Activated CD4-positive, alpha-beta memory T cell treated with anti-CD3 and anti-CD28 coated beads, Interleukin-2, amount 10 ng/mL, durations not matched to agents 7 days and 5 days (primary cell): ENCODE measurements at places on chromosomes 2 and 18. TPM values are rescaled to one million over a fixed set of nuclear protein-coding genes. Genes with fewer than 3 reads are reported as not detected.

GRCh38 chr2:134146161-134146560, 107.7 kb upstream of the MGAT5 start:
- no peak for DNase-seq

- no peak for DNase-seq
Observed at GRCh38 chr18:59469463-59470180, 110.6 kb upstream of the LMAN1 start.

DNA sequence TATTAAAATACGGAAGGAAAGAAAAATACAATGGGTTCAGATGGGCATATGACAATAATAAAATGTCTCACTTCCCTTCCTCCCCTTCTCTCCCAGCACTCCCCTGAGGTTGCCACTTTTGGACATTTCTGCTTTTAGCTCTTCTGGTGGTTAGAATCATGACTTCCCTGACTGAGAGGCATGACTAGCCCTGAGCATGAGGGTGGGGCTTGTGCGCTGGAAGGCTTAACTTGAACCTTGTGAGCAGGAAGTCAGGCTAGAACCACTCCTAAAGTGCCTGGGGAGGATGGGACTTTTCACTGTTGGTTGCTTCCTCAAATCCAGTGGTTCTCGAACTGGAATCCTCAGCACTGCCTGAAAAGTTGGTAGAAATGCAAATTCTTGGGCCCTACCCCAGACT, 19.7 kb upstream of the ARHGAP25 start:
- peak; percentile 74 for DNase-seq

- no peak for DNase-seq
Observed at GRCh38 chr2:159130302-159130701, 156.2 kb downstream of the WDSUB1 start.

DNA sequence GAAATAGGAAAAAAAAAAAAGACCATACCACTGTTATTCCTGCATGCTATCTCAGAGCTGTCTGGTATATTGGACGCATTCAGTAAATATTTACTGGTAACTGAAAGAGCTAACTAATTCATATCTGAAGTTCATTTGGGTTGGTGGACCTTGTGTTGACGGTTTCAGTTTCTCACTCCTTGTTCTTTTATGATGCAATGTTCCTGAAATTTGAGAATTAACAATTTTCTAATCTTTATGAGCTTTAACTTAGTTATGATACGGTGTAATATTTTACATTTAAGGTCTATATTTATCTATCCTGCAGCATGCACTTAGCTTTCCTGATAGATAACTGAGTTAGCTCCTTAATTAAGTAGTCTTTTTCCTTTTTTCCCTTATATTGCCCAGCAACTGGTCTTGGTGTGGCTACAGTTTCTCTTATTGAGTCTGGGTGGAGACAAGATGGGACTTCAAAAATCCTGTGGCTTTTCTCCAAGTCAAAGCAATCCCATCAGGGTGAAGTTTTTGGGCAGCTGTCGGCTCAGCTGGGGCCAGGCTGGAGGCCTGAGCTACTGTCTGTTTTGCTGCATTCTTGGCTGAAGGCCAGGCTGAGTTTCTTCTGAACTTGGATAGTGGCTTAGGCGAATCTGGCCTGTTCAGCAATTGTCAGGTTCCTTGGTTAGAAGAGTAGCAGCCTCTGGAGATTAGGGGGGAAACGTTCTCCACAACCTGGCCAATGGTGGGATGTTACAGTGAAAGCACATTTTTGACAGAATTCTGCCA, 78.4 kb upstream of the MEX3C start:
- no peak for DNase-seq

DNA sequence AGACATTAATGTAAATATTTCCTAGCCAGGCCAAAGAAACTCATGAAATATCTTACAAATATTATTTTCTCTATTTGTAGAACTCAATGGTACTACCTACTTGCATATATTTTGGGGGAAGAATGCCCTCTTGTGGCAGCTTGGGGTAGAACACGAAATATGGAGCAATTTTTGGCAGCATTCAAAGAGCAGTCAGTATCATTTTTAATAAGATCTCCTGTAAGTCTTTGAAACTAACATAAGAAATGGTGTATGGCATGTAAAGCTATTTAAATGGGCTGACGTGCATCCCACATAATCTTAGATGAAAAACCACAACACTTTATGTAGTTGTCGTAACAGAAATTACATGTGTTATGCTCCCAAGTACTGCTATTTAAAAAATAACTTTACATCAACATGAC, 62.3 kb upstream of the CCDC195 start:
- DNase-seq = peak; percentile 65

DNA sequence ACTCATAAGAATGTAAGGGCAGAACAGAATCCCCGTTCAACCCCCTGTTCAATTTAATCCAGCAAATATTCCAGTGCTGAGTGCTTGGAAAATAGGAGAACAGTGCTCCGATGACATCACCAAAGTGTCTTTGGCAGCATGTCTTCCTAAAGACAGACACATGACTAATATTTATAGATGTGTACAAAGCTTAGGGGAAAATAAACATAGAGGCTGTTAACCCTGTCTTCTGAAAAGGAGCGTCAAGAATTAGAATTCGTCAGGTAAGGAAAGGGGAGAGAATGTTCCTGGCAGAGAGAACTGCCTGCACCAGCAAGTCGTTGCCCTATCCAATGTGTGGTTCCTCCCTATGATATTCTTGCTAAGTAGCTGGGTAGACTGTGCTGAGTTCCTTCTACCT, 72.7 kb downstream of the PLB1 start:
- DNase-seq = no peak

- DNase-seq = no peak
Observed at GRCh38 chr2:161164161-161164560, 3.9 kb downstream of the TANK start.

GRCh38 chr2:58182527-58182926, 58.6 kb downstream of the FANCL start:
- DNase-seq = no peak

- DNase-seq = no peak
Observed at GRCh38 chr2:189260361-189260814, 80.8 kb upstream of the COL5A2 start.

DNA sequence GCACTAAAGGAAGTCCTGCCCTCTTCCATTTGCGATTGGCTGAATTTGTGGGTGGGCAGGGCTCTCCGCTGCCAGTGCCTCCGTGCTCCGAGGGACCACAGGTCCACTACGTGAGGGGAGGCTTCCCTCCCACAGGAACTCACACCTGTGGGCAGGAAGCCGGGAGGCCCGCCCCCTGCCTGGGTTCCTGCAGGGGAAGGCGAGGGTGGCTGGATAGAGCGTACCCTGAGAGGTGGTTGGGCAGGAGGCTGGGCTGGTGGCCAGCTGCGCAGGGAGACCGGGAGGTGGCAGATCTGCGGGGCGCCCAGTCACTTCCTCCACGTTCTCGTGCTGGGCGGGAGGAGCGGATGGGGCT, 47.0 kb upstream of the PTH2R start:
- DNase-seq = no peak

The VWA3B gene
- not detected for total RNA-seq

The ARHGAP15 gene
- 167 TPM for total RNA-seq

The MC5R gene
- not detected for total RNA-seq
